RWPE1 (cell line): ENCODE measurements at places on chromosomes 6 and 20.

- DNase-seq = no peak
Measured at GRCh38 chr20:60223174-60223573, 265.0 kb downstream of the CDH26 start.

DNA sequence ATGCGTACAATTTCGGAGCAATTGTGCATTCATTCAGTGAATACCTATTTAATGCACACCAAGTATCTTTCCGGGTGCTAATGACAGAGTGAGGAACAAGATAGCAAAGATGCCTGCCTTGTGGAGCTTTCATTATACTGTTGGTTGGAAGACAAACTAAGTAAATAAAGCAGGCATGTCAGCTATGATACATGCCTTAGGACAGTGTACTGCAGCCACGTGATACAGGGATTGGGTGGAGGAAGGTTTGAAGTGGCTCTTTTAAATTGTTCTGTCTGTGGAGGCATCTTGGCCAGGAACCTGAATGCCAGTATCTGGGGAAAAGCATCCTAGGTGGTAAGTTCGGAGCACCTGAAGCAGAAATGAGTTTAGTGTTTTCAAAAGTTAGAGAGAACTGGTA, 3.0 kb upstream of the OTOR start:
- DNase-seq = no peak

DNA sequence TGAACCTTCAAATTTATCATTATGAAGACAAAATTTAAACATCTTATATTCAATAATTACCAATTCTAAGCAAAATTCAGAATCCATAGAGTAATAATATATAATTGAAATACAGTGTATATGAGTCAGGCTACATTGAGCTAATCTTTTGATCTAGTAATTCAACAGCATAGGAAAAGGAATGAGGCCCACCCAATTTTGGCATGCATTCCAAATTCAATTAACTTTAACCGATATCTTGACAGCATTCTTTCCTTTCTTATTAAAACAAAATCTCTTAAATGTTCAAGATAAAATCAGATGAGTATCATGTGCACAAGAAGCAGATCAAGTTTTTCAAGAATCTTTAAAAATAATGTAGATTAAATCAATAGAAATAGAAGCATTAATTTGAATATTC, 132.9 kb upstream of the QKI start:
- no peak for DNase-seq

DNA sequence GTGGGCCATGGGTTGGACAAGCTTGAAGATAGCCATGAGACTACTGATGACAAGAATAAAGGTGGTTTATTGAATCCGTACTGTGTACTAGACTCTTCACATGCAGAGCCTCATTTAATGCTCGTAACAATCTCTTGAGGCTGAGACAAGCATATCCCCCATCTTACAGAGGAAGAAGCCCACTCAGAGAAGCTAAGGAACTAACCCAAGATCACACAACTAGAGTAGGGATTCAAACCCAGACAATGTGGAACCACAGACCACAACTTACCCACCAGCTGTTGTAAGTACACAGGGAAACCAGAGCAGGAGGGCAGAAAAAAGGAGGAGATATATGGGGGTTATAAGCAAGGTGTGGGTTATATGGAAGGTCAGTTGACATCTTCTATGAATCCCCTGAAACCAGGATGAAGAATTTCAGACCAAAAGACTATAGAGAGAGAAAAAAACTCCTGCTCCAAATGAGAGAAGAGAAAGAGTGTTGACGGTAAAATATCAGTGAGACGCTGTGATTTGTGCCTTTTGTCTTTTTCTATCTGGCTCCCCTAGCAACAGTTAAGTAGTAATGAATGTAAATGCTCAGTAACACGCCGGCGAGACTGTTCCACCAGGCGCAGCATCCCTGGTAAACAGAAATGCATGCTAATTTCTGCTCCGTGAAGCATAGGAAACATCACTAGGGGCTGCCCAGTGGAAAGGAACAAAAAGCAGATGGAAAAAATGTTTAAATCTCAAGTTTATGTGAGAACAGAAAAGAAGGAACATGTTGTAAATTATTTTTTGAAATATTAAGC, 80.1 kb upstream of the SLC22A16 start:
- no peak for DNase-seq

DNA sequence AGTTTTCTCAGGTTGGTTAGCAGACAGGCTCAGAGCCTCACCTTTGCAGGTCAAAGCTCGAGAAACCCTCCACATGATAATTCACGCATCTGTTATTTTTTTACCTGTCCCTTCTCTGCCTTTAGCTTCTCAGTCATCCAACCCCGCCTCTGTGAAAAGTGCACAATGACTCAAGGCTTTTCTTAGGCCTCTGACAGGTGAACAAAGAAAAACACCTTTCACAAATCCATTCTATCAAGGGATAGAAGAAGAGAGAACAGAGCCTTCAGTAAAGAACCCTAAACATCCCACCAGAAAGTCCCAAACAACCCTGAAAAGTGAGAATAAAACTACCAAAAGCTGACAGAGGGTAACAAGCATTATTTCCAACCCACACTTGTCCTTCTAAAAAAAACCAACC, 178.2 kb downstream of the GJA10 start:
- DNase-seq = no peak

DNA sequence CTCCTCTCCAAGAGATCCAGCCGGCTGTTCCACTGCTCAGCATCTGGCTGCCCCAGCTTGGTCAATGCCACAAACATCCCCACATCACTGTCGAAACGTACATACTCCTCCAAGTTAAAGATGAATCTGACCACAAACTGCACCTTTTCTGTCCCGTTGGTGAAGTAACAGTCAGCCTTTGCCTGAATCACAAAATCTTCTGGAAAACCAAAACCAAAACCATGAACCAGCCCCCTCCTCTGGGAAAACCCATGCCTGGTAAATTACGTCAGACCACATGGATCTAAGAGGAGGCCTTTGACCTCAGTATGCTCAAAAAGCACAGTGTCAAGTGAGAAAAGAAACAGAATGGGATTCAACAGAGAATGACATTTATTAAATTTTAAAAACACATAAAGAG, 1.7 kb downstream of the HLA-DOB start:
- DNase-seq = no peak

DNA sequence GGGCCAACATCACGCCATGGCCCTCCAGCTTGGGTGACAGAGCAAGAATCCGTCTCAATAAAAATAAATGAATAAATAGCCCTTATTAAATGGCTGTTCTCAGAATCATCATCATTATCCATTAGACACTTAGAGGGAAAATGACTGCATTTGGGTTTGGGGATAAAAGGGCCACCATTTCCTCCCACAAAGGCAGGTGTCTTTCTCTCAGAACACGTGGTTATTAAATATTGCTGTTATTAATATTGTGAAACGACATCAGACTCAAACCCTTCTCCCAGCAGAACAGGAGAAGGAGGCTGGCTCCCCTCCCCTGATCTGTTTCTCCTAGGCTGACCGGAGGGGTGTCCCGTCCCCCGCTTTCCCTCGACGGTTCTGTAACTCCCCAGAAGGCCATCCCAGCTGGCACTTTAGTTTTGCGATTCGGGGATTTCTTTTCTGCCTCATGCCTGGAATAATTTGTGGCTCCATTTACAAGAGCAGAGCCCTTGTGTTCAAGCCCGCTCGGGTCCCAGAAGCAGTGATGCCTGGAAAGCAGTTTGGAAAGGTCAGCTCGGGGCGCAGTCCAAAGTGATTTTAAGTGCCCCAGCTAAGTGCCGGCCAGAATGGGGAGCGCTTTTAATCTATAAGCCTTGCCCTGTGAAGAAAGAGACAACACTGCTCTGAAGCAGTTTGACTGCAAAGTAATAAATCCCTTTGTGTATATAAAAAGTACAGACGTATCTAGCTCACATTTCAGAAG, 41.9 kb downstream of the EYA2 start:
- DNase-seq = no peak

- no peak for DNase-seq
Measured at GRCh38 chr6:113695516-113695915, 161.6 kb upstream of the MARCKS start.

- DNase-seq = no peak
Measured at GRCh38 chr6:20479060-20479459, 55.2 kb upstream of the CDKAL1 start.

GRCh38 chr6:132812255-132812732, 2.1 kb upstream of the RPS12 start:
- DNase-seq = no peak

DNA sequence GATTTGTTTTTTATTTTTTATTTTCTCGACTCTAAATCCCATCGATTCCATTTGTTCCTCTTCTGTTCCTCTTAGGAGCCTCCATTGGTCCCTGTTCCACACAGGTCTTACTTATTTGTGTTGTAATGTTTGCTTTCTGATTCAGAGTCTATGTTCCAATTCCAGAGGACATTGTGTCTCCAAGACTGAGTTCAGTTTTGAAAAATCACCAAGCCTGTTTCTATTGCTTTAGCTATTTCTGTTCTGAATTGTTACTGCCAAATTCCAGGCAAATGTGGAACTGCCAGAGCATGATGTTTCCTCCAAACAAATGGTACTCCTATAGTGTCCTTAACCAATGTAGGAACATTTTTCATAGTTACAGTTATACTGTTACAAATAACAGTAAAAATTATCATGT, 270.9 kb upstream of the SPTLC3 start:
- no peak for DNase-seq

DNA sequence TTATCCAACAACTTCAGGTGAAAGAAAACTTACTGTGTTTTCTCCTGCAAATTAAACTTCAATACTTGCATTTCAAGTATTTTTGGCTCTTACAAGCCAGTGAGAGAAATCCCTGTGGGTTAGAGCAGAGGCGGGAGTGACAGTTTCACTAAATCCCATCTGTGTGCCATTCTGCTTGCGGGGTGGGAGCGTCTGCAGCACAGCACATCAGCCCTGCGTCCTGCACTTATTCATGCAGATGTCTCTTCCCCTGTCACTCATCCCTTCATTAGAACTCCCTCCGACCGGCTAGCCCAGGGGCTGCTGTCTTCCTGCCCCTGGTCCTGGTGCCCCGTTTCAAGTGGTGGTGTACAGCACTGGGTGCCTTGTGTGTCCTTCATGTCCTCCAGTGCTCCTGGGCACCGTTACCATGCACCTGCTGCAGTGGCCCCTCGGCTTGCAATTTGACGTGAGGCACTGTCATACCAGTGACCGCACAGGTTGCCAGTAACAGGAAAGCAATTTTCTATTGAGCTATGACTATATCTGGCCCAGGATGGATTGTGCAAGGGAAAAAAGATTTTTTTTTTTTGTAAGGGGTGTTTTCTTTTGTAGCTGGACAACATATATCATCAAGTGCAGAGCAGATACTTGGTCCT, 59.4 kb downstream of the INSM1 start:
- DNase-seq = no peak

GRCh38 chr6:91341473-91341872, 754.6 kb upstream of the MAP3K7 start:
- DNase-seq = no peak

GRCh38 chr6:49915035-49915434, 48.7 kb upstream of the CRISP1 start:
- DNase-seq = no peak

GRCh38 chr6:107657755-107658461, 166.2 kb downstream of the SCML4 start:
- DNase-seq = no peak

GRCh38 chr6:81997090-81997926, 244.8 kb upstream of the TENT5A start:
- peak; percentile 60 for DNase-seq
